ENCODE measurements at places on chromosomes 1 and 21.

- no peak for DNase-seq
Observed at GRCh38 chr1:211648980-211649934, 26.2 kb downstream of the NEK2 start.

- DNase-seq: no peak
Observed at GRCh38 chr1:9555942-9556341, 16.7 kb downstream of the SLC25A33 start.

DNA sequence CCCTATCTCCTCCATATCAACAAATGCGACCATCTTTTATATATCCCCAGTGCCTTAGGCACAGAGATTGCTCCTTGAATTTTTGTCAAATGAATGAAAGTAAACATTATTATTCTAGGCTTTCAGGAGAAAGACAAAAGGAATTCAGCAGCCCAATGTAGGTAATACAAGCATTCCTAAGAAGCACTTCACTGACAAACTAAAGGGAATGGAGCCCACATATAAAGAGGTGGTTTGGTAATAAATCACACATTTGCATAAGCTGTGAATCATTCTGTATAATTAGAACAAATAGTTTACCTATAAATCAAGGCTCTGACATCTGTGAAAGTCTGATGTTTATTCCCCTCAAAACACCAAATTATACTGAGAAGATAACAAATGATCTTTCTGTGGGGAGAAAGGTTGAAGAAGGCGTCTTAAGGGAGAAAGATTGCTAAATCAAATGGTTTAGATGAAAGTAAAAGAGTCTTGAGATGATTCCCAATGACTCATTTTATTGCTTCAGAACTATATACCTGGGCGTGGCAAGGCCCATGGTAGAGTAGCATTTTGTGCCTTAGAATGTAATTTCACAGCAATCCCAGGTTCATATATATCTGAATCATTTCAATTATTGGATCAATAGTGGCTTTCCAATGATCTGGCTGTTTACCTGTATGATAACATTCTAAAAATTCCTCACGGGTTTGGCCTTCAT is 558.1 kb downstream of the AGBL4 start:
- DNase-seq: no peak

DNA sequence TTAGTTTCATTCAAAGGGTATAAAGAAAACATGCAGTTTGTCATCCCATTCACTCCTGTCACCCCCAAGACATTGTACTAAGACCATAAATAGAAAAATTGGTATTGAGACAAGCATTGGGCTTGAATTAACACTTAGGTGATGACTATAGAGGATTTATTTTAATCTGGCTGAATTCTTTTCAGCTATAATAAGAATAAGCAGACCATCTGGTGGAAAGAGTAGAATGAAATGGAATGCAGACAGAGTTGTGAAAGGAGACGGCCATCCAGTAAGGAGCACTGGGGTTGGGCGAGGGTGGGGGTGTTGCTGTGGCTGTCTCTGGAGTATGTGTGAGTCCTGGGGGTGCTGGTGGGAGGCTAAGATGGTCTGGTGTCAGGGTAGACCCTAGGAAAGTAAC is 125.0 kb upstream of the IVNS1ABP start:
- DNase-seq: no peak

DNA sequence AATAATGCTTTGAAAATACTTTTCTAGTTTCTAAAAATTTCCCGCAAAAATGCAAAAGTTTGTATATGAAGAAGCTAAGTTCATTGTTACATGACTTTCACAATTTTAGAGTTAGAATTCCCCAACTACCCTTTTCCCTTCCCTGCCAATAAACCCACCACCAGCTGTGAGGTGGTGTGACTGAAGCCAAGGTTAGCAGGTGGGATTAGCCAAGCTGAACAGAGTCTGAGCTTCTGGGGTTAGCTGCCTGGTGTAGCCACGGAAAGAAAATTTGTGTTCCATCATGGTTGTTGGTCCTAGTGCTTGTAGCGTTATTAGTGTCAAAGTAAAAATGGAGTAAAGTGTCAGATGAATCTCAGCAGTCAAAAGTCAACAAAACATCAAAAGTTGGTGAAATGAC is 110.9 kb downstream of the ASTN1 start:
- DNase-seq: no peak

GRCh38 chr21:38350684-38351083 is 93.9 kb downstream of the KCNJ15 start:
- no peak for DNase-seq

GRCh38 chr1:84505493-84506001 is 639 bp upstream of the SPATA1 start:
- DNase-seq: peak; percentile 39

DNA sequence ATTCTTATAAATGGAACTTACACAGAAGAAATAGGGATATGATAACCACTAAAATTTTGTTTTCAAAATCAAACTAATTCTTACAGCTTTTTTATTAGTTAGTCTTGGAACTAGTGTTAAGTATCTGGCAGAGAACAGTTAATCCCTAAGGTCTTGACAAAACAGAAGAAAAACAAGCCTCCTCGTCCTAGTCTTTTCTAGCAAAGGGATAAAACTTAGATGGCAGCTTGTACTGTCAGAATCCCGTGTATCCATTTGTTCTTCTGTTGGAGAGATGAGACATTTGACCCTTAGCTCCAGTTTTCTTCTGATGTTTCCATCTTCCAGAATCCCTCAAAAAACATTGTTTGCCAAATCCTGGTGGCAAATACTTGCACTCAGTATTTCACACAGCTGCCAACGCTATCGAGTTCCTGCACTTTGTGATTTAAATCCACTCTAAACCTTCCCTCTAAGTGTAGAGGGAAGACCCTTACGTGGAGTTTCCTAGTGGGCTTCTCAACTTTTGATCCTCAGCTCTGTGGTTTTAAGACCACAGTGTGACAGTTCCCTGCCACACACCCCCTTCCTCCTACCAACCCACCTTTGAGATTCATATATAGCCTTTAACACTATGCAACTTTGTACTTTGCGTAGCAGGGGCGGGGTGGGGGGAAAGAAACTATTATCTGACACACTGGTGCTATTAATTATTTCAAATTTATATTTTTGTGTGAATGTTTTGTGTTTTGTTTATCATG is 42.3 kb upstream of the LAMC2 start:
- DNase-seq: no peak

DNA sequence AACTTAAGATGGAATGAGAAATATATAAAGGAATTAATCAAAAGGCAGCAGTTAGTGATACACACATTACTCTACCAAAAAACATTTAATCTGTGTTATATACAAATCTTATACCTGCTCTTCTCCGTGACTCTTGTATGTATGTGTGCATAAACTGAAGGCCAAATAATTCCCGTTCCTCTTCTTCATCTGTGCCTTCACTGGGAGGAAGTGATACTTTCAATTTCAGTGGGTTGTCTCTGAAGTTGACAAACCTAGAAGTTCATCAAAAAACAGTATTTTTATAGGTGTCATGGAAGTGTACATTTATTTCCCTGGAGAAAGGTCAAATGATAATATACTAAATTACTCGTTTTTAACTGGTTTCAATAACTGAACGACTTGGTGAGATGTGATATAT is 19.3 kb downstream of the TRMT13 start:
- no peak for DNase-seq

DNA sequence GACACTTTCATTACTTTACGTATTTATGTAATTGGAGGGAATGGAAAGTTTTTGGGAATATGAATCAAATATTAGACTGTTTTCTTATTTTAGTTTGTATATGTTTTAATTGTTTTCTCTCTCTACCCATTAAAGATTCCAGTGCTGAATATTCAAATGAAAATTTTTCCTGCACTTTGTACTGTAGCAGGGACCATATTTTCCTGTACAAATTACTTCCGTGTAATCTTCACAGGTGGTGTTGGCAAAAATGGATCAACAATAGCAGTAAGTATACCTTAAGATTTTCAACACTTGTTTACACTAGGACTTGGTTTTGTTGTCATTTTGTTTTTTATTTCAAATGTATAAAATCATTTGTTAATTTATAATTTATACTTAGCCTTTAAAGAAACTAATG is 18.4 kb downstream of the DENND2D start:
- no peak for DNase-seq

GRCh38 chr1:41710980-41711379 is 207.7 kb downstream of the HIVEP3 start:
- no peak for DNase-seq

- DNase-seq: no peak
Observed at GRCh38 chr1:232890340-232890943, 60.0 kb upstream of the NTPCR start.

DNA sequence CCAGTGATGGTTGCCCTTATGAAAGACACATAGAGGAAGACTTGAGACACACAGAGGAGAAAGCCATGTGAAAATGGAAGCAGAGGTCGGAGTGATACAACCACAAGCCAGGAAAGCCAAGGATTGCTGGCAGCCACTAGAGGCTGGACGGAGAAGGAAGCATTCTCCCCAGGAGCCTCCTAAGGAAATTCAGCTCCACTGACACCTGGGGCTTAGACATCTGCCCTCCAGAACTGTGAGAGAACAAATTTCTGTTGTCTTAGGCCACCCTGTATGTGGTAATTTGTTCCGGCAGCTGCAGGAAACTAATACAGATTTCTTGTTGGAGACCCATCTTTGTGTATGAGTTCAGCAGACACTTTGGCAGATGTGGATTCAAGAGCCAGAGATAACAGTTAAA is 126.9 kb upstream of the ATP1A1 start:
- DNase-seq: no peak

DNA sequence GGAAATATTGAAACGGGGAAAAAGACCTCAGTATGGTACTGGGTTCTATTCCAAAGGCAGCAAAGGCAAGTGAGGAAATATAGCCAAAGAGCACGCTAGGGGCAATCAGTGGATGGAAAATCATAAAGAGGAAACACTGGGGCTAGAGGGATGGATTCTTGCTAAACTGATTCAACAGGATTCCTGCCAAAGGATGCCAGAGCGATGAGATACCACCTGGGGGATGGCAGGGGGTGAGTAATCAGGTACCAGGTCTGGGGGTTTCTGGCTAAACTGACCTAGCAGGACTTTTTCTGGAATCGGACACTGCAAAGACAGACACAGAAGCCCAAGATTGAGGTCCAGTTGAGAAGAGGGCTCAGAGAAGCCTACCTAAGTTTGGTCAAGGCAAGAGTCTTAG is 6.7 kb downstream of the CHI3L2 start:
- DNase-seq: no peak

DNA sequence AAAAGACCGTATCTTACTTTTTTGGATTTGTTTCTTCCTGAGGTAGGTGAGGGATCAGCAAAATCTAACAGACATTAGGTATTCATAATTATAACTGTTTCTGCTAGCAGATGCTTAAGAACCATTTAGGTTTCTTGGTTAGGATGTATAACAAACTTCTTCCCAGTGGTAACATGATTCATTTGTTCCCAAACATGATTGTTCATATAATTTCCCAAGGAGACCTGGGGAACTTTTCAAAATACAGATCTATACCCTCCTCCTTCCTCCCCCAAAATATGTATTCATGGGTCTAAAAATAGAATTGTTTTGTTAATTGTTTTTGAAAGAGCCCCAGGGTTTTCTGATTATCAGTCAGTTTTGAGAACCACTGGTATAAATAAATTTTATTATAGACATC is 228.2 kb downstream of the COP1 start:
- no peak for DNase-seq

- DNase-seq: no peak
Observed at GRCh38 chr1:39458991-39459390, 32.4 kb upstream of the BMP8A start.

DNA sequence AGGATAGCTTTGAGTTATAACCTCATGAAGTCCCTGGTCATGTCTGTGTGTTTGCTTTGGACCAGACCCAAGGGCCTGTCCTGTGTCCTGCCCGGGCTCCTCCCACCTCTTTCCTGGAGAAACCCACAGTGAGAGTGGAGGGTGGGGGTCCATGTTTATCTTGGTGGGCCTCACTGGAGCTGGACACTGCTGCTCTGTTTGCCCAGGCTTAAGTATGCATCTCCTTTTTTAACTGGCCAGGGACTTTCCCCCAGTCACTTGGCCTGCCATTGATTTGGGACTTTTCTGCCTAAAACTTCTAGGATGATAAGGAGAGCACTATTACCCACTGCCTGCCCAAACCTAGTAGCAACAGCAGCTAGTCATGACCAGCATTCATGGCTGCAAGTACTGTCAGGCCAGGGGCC is 49.8 kb downstream of the DDR2 start:
- no peak for DNase-seq

DNA sequence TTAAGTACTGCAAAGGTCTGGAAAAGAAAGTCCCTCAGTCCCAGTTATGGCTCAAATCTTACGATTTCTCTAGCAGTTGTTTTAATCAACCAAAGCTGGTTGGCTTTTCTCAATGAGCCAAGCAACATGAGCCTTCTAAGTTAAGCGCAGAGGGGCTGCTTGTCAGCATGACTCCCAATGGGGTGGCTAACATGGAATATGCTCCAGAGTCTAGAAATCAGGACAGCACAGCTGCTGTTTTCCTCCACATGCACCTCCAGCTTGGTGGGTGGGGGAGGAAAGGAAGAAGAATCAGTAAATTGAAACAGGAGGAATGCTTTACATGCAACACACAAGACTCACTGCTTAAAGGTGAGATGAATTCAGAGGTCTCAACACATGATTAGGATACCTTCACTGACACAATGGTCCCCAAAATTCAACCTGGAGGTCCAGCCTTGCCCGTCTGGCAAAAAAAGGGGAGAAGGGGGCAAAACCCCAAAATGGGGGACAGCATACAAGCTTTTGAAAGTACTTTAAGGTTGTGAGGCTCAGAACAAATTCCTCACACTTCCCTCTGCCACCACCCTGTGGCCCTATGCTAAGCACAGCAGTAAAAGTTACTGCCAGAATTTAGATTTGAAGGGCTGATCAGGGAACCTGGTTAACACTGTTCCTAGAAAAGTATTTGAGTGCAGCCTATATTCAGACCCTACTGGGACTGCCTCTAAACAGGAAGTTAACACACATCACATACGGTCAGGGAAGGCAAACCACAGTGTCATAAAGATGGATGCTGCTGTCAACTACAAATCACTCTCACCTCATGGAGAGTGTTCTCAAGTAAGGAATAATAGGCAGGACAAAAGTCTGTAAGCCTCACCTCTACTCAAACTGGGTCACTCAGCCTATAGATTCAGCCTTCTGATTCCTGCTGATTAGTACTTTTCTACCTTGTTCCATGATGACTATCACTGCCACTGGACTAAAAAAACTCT is 2.6 kb downstream of the GATAD2B start:
- DNase-seq: no peak

- no peak for DNase-seq
Observed at GRCh38 chr21:28518630-28519029, 474.0 kb downstream of the LTN1 start.

- no peak for DNase-seq
Observed at GRCh38 chr1:47432071-47433036, 5.5 kb upstream of the FOXD2 start.
